Cortex of kidney (tissue), 1 donor: ENCODE measurements at places on chromosomes 5 and 9.

GRCh38 chr9:35106343-35106730, 3.4 kb upstream of the STOML2 start:
- DNase-seq, result no peak

DNA sequence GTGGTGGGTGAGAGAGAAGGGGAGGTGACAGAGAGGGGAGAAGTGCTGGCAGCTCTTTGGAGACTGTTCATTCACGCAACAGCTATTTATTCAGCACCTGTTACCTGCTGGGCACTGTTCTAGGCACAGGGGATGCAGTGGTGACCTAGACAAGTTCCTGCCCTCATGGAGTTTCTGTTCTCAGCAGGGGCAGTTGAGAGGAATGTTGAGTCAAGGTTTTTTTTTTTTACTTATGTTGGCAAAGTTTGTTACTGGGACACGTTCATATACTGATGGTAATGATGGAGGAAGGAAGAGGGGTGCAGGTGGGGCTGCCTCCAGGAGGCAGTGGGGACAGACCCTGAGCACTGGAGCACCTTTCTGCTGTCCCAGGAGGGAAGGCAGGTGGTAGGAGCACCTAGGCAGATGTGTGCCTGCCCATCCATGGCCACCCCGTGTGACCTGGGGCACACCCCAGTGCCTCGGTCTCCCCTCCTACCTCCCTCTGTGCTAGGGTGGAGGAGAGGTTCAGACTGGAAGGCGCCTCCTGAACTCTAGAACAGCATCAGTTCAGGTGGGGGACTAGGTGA, 49.4 kb upstream of the SLC25A51 start:
- DNase-seq, result no peak

DNA sequence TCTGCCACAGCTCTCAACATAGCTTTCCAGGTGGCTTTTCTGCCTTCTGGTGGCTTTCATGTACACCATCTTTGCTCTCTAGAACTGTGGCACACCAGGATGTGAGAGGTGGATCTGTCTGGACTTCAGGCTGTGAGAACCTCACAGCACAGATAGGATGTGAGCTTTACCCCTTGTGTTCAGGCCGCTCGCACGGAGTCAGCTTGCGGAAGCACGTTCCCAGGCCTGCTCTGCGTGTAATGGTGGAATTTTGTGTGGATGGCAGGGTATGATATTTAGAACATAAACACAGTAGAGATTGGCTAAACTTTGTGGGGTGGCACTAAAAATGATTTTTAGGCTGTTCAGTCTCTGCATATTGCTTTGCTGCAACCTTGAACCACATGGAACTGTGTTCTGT, 250.5 kb downstream of the FANCC start:
- no peak for DNase-seq

DNA sequence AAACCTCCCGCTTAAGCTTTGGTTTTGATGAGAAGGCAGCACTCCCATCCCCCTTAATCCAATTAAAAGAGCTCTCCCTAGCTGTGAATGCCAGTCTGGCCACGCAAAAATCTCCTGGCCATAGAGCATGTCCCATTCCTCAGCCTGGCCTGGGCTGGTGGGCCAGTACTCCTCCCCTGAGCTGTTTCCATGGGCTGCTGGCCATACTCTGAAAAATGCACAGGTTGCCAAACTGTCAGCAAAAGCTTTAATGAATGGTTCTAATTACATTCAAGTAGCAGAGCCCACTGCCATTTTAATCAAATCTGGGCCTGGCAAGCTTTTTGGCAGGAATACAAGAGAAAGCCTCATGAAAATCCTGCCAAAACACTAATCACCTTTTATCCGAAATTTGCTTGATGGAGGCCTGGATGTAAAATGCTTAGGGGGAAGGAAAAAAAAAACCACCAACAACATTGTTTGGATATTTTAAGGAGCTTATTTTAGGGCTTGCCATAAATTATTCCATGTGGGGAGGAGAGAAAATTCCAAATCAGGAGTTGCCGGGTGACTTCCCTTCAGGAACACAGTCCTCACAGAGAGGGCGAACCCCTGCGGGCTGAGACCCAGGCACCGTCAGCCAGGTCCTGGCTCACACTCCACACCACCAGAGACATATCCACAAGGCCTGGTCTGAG, 243.3 kb downstream of the SEC61B start:
- no peak for DNase-seq

GRCh38 chr5:77638763-77639671, 504 bp upstream of the OTP start:
- no peak for DNase-seq

DNA sequence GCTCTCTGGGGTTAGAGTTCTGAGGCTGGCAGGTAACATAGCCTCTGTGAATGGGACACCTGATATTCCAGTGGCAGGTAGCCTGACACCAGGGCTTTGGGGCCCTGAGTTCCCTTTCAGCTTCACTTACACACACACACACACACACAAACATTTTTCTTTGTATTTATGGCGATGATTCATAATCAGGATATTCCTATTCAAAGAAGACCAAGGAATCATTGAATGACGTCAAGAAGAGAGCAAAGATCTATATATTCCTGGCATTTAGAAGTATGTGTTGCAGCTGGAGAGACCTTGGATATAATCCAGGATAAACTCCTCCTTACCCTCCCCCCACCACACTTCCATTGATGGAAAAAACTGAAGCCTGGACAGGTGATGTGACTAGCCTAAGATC, 7.9 kb upstream of the ENTREP1 start:
- no peak for DNase-seq

DNA sequence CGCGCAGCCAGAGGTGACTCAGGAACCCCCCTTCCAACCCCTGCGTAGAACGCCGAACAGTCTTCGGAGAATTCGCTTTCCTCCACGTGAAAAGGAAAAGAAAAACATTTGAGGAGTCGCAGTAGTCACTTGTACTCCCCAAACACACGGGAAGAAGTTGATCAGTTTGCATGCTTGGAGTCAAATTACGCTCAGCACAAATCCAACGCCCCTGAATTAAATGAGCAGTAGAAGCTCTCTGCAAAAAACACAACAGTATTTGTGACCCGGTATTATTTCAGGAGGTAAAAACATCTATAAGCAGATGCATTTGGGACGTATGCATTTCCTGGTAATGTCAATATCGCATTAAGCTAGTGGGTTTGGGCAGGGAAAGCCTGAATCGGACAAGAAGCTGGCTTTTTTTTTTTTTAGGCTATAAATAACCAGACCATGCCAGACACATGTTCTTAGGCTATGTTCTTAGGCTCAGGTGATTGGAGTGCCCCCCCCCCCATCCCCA, 854 bp upstream of the ARL15 start:
- no peak for DNase-seq
